ENCODE measurements at places on chromosomes 4 and X.
A peak's percentile ranks its signal among the peaks of the same experiment; 100 is the strongest.

- ATAC-seq: no peak
Observed at GRCh38 chr4:145694929-145695328, 15.0 kb downstream of the C4orf51 start.

DNA sequence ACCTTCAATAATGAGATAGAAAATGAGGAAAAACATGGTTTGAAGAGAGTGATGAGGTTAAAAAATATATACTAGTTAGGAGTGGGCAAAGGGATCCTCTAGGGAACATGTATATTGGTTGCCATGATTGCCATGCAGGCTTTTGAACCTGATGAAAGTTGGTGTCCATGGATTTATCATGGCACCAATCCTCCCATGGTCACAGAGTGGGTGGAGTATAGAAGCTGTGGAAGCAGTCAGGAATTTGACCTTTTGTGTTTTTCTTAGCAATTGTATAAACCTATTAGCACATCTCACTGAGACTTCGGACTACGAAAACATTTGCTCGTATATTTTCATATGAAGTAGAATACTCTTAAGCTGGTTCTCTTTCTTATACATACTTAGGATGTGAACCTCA lies 30.9 kb upstream of the SYTL5 start:
- ATAC-seq: no peak

DNA sequence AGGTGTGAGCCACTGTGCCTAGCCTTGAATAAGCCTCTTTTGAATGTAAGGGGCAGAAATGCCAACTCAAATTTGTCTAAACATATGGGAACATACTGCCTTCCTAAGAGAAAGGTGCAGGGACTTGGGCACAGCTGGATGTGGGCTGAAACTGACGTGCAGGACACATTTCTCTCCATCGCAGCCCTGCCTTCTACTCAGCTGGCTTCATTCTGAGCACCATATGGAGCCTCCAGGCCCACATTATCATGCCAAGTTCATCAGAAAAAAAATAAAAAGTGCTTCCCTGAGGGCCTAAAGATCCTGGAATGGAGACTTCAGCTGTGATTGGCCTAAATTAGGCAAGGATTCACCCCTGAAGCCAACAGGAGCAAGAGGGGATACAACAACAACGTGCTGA lies 386.2 kb downstream of the RAB28 start:
- no peak for ATAC-seq

DNA sequence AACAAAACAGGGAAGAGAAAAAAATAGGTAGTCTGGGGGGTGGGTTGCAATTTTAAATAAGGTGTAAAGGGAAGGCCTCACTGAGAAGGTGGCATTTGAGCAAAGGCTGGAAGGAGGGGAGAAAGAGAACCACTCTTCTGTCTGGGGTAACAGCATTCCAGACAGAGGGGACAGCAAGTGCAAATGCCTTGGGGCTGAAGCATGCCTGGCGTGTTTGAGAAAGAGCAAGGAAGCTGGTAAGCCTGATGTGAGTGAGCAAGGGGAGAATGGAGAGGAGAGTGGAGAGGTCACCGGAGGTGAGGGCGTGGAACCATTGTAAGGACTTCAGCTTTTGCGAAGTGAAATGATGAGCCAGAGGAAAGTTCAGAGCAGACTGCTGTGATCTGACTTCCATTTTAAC lies 19.7 kb upstream of the DOCK11 start:
- ATAC-seq: no peak

GRCh38 chr4:104905546-104905945 lies 241.1 kb upstream of the TET2 start:
- no peak for ATAC-seq

DNA sequence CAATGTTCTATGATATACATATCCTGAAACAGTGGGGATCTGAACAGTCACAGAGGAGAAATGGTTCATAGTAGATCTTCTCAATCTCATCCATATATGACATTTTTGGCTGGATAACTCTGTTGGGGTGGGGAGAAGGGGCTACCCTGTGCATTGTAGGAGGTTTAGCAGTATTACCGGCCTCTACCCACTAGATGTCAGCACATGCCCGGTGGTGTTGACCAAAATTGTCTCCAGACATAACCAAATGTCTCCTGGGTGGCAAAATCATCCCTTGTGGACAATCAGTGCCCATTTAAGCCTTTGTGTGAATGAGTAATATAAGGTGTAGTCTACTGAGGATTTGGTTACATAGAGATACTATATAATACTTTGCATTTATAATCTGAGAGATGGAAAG lies 89.9 kb downstream of the PLS3 start:
- ATAC-seq: peak; percentile 41

- no peak for ATAC-seq
Observed at GRCh38 chr4:150310159-150310895, 232.1 kb downstream of the DCLK2 start.

DNA sequence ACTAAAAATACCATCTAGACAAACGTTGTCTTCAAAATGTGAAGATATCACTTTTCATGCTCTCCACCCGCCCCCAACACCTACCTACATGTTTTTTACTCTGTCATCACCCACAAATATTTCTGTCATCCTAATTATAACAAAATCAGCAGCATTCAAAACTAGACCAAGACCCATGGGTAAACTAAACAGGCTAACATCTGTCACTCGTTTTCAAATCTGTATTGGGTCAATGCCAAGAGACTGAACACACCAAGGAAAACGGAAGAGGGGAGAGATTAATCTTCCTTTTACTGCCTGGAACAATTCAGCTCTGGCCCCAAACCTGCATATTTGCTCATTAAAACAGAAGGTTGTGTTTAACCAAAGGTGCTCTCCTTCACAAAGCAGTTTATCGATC lies 17.5 kb downstream of the FAM184B start:
- ATAC-seq: no peak
